ENCODE measurements at places on chromosomes 16 and 17. TPM values are rescaled to one million over a fixed set of nuclear protein-coding genes. Genes with fewer than 3 reads are reported as not detected.

TBC1D3K gene
- total RNA-seq = not detected

TEX14 gene
- total RNA-seq = not detected

GRCh38 chr17:78637643-78638420, 60.6 kb upstream of the DNAH17 start:
- no peak for DNase-seq

DNA sequence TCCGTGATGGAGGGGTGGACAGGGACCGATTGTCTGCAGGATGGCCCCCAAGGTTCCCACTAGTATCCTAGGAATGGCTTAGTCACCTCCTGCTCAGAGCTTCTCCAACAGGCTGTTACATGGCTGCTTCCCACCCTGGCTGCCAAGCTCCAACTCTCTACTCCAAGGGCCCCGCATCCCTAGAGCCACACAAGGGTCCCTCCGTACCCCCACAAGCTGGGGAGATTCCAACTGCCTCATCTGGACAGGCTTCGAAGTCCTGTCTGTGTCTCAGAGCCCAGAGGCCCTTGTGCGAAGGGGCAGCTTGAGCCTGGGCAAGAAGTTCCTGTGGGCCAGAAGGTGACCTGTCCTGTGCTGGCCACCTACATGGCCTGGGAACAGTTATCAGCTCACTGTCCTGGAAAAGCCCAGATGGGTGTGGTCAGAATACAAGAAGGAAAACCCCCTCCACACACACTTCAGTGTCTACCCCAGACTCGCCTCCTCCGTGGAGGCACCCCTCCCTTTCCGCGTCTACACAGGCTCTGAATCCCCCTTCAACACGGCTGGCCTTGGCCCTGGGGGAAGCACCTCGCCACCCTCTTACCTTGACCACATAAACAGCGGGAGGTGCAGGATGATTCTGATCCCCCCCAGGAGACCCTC, 586 bp downstream of the MEAK7 start:
- DNase-seq = peak; percentile 62

DNA sequence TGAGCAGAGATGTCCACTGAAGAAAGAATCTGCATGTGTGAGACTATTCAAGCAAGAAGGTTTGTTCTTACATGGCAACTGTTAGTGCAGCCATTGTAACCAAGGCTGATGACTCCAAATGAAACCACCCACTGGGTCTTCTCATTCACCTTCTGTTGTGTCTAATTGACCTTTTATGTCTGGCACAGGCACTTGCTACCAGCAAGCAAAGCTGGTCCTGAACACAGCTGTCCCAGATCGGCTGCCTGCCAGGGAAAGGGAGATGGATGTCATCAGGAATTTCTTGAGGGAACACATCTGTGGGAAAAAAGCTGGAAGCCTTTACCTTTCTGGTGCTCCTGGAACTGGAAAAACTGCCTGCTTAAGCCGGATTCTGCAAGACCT, 3.6 kb downstream of the CDC6 start:
- no peak for DNase-seq

DNA sequence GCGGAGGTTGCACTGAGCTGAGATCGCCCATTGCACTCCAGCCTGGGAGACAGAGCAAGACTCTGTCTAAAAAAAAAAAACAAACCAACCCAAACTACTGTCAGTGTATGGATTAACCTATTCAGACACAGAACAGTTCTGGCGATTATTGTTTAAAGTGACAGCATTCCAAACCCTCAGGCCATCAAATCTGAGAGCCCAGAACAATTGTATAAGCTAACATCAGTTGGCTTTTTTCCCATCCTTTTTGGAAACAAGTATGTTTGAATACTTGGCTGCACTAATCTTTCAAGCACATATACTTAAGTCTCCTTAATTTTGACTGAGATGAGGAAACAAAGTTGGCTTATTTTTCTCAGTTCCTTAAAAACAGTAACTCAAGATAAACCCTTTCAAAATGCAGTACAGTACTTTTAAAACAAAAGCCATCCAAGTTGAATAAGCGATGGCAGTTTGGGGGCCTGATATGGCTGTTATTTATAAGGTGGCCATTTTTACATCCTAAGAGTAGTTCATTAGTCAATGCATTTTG, 1.4 kb downstream of the ZSWIM7 start:
- DNase-seq = no peak

DNA sequence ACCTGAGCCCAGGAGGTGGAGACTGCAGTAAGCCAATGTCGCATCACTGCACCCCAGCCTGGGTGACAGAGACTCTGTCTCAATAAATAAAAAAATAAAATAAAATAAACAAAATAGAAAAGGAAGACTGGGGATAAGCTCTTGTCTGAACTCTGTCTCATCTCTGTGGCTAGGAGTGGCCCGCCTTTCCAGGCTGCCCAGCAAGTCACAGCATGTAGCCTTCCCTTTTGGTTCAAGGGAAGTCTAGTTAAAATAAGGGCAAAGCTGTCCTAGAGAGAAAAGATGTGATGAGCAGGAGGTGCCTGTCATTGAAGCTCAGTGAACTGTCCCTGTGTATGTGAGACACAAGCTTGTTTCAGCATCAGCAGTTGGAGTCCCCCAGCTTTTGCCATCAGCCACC, 2.7 kb upstream of the GFAP start:
- no peak for DNase-seq

GRCh38 chr17:30520436-30520835, 43.2 kb downstream of the GOSR1 start:
- DNase-seq = peak; percentile 84

GRCh38 chr17:50889528-50890118, 23.5 kb upstream of the TOB1 start:
- DNase-seq = no peak

GRCh38 chr16:75296606-75297005, 45.2 kb upstream of the BCAR1 start:
- peak; percentile 42 for DNase-seq

DNA sequence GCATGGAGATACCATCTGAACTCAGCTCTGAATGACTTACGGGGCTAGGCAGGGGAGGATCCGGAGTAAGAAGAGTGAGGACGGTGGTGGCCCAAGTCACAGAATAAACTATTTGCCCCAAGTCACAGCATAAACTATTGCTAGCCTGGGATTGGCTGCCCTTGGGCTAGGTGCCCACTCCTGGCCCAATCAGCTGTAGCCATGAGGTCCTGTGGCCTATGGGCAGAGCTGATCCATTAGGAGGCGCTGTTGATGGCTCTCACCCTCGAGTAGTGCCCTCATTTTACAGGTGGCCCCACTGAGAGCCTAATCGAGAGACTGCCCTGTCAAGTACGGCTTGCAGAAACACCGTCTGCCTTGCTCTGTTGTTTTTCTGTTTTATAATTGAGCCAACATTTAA, 62.3 kb upstream of the ZNF423 start:
- DNase-seq = no peak

DNA sequence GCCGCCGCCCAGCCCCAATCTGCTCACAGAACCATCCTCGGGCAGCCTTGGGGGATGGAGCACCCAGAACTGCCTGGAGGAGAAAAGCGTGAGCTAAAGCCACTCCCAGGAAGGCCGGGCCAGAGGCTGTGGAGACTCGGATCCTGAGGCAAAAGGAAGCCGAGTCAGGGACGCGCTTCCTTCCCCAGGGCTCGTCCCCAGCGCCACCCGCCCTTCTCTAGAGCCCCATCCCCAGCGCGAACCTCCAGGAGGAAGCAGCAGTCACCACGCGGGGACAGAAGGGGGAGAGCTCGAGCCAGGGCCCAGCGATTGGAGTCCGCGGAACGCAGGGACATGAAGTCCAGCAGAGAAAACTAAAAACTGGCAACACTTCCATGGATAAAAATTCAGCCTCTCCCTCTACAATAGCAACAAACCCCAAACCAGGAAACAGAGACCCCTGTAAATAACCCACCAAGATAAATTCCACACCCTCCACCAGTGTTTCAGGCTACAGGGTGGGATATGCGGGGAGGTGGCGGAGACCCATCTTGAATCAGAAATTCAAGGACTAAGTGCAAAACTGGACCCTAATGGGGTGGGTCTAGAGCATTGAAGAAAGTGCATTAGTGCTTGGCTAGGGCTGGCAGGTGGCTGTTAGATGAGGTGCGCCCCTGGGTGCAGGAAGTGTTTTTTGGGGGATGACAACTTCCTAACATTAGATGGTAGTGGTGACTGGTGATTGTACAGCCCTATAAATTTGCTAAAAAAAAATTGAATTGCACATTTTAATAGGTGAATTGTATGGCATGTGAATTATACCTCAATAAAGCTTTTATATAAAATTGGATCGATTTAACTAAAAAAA, 116.1 kb upstream of the METRNL start:
- peak; percentile 55 for DNase-seq

GRCh38 chr17:26818736-26819135, 475.2 kb upstream of the WSB1 start:
- peak; percentile 4 for DNase-seq

GRCh38 chr16:88806491-88807111, 3.0 kb downstream of the CDT1 start:
- no peak for DNase-seq

DNA sequence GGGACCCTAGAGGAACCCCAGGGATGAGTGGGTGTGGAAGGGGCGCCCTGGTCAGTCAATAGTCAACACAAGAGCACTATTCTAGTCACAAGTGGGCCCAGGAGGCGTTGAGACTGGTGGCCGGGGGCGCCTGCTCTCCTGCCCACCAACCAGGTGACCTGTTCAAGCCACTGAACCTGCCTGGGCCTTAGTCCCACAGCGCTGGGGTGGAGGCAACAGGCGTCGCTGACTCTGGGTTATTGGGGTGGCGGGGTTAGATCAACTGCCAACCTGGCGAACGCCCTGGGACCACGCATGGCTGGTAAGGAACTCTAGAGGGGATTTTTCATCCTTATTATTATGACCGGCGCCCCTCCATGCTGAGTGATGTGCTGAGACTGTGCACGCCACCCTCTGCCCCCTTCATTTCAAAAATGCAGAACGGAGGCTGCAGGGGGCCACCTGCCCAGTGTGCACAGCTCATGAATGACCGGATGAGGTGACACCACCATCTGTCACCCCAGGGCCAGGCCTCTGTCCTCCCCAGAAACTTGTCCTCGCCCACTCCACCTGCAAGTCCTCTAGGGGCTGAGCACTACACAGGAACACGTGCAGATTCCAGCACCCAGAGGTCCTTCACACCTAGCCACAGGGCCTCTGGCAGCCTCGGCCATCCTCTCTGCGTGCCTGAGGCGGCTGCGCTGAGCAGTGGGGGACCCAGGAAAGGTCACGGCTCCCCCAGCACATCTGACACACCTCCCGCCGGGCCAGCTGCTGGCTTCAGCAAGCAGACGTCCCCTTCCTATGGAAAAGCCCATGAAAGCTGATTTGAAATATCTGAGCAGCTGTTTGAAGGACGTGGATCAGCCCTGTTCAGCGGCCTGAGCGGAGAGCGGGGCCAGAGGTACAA, 51.6 kb upstream of the DNAH17 start:
- no peak for DNase-seq

DNA sequence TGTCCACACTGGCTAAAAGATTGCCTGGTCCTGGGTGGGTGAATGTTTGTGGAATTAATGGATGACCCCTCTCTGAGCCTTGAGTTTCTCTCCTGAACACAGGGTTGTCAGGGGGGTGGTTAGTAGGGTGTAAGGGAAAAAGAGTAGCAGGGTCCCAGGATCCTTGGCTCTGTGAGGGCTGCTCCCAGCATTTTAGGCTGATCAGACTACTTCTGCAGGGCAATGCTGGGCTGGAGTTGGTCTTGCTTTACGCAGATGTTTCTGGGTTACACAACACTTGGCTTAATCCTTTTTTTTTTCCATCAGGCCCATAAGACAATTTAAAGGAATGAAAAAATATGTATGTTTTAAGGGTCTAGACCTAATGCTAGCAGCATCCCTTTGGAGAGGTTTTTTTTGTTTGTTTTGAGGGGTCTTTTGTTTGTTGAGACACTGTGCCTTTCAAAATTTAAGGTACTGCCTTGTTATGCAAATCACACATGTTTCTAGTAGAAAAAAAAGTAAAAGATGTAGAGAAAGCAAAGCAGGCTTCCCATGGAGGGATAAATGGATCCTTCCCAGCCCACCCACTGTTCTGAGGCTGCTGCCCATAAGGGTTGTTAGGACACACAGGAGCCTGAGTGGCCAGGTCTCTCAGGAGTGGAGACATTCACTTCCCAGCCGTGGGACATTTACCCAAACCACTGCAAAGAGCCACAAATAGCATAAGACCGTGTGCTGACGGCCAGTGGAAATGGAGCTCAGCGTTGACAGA, 225.6 kb upstream of the HSBP1 start:
- no peak for DNase-seq

- DNase-seq = peak; percentile 57
Measured at GRCh38 chr16:21613361-21613760, 14.0 kb downstream of the METTL9 start.

GRCh38 chr17:34996422-34997285, 16.3 kb downstream of the LIG3 start:
- no peak for DNase-seq

DNA sequence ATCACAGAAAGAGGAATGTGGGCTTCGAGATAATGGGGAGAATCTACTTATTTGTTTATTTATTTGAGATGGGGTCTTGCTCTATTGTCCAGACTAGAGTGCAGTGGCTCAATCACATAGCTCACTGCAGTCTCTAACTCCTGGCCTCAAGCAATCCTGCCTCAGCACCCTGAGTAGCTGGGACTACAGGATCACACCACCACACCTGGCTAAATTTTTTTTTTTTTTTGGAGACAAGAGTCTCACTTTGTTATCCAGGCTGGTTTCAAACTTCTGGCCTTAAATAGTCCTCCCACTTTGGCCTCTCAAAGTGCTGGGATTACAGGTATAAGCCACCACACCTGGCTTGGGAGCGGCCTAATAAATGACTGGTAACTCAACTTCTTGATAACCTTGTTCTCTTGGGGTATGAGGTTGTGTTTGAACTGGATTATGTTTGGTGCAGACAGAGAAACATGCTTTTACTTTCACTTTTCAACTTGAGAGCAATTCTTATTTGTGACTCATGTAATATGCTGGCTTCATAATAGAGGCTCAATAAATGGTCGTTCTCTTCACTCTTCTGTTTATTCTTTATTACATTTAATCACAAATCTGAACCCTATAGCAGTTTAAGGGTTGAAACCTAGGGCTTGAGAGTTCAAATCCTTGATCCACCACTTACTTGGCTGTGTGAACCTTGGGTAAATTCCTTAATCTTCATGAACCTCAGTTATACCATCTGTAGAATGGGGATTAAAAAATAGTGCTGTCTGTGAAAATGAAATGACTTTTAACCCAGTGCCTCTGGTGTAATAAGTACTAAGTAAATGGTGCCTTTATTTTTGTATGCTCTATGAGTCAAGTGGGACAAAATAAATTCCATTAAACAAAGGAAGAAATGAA, 129.1 kb upstream of the HS3ST2 start:
- peak; percentile 52 for DNase-seq

Measured in M059J (cell line).